ENCODE measurements at places on chromosomes 16 and 17. TPM values are rescaled to one million over a fixed set of nuclear protein-coding genes. Genes with fewer than 3 reads are reported as not detected.

GRCh38 chr17:8073627-8074484 is 13.7 kb downstream of the ALOX12B start:
- DNase-seq: peak; percentile 49

DNA sequence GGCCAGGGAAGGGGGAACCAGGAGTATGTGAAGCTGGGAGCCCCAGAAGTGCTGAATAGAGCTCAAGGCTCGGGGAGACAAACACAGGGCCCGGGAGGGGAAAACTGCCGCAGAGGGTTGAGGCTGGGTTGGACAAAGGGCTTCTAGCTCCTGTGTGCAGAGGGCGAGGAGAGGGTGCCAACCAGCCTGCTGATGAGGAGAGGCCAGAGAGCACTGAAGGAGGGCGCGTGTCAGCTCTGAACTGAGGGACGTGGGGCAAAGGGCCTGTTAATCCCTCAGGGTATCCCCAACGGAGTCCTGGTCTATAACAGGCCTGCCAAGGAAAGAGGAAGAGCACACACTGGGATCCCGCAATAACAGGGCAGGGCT is 151.3 kb downstream of the C16orf78 start:
- no peak for DNase-seq

DNA sequence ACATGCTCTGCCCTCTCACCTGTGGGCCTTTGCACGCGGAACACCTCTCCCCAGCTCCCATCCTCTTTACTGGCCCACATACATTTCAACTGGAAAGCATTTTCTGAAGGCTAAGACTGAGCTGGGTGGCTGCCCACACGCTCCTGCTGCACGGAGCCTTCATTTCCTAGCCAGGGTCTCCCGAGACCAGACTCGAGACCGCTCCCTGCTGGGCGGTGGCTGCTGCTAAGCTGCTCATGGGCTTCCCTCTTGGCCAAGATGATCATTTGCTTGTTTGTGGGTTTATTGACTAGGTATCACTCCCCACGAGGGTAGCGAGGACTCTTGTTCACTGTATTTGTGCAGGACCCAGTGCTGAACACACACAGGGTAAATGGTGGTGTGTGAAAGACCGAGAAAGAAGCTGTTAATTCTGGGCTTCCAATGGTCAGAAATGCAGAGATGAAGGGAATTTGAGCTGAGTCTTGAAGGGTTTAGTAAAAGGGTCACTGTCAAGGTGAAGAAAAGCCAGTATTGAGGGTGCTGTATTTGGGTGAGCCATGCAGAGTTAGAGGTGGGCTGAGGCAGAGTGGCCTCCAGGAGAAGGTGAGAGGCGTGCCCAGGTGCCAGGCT is 907 bp downstream of the TRAPPC2L start:
- DNase-seq: peak; percentile 72

- DNase-seq: no peak
These were observed 2.7 kb downstream of the MYH13 start for GRCh38 chr17:10370016-10370608.

GRCh38 chr17:3475251-3475685 is 529 bp upstream of the ASPA start:
- no peak for DNase-seq

The SGCA gene
- total RNA-seq: not detected

The FAM20A gene
- not detected for total RNA-seq
